ENCODE measurements at places on chromosomes 6 and 20.
A peak's percentile ranks its signal among the peaks of the same experiment; 100 is the strongest.

DNA sequence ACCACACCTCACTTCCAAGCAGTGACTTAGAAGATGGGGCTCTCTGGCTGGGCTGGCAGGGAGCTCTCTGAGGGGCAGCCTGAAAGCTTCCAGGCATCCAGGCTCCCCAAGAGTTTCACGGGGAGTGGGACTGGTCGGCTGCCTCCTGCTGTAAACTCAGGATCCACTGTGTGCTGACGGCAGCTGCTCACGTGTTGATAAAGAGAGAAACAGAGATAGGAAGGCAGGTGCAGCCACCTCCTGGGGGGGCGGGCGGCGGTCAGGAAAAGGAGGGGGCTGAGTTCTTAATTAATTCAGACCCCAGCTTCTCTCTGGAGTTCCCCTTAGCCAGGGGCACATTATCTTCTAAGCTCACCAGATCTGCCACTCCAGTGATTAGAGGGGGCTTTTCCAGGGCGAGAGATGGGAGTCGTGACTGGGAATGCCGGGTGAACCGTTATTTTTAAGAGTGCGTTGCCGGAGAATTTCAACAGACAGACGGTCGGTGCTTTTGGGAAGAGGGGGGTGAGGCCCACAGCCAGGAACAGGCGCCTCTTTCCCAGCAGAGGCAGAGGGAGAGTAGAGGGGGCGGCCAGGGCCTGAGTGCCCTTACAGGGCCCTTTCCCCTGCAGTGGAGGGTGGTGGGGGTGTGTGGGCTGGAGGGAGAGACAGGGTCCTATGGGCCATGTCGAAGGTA is 70.9 kb downstream of the CD40 start:
- DNase-seq = no peak

GRCh38 chr6:15551262-15551661 is 111.6 kb downstream of the DTNBP1 start:
- no peak for DNase-seq

DNA sequence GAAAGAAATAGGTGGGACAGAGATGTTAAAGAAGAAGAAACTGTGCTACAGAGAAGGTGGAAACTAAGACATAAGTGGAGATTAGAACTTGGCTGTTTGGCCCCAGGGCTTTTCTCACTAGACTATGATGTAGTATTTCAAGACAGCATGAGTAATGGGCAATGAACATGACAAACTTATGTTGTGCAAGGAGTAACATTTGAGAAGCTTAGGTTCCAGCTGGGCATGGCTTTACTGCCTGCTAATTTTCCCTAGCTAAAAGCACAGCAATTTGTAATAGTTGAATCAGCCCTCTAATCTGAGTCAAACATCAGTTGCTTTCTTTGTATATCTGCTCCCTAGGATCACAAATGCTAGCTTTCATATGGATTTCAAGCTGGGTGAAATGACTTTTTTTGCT is 294.3 kb upstream of the BMP2 start:
- DNase-seq = peak; percentile 58

DNA sequence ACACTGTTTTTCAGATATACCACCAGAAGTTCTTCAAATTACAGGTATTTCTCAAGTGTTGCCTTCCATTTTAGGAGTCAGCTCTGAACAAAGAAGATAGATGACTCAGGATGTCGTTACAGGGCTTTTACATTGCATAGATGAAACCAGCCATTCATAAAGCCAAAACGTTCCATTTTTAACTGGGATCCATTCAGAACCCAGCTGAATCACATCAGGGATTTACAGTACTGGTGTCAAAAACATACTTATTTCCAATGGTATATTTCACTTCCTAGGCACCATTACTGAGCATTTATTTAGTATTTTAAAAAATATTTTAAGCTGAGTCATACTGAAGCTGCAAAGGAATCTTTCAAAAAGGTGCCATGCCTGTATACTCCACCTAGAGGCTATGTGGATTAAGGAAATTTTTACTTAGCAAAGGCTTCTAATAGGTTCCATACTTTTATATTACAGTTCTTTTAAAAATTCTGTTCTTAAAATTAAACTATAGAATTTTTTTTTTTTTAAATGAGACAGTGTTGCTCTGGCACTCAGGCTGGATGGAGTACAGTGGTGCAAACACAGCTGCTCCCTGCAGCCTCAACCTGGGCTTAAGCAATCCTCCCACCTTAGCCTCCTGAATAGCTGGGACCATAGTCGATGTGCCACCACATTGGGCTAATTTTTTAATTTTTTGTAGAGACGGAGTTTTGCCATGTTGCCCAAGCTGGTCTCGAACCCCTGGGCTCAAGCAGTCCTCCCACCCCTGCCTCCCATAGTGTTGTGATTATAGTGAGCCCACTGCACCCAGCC is 2.6 kb downstream of the ASF1A start:
- peak; percentile 80 for DNase-seq

DNA sequence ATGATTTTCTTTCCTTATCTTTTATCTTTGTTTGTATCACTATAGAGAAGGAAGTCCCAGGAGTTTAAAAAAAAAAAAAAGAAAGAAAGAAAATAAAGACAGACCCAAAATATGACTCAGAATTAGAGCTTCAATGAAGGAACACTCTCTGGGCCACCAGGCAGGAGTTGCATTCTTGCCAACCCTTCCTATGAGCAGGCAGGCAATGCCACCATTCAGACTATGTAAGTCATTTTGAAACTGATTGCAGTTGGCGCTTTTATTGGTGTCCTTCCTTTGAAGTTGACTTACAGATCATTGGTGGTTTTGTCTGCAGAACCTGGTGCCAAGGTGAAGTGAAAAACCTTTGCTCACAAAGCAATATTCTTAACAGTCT is 50.3 kb downstream of the MYB start:
- no peak for DNase-seq

DNA sequence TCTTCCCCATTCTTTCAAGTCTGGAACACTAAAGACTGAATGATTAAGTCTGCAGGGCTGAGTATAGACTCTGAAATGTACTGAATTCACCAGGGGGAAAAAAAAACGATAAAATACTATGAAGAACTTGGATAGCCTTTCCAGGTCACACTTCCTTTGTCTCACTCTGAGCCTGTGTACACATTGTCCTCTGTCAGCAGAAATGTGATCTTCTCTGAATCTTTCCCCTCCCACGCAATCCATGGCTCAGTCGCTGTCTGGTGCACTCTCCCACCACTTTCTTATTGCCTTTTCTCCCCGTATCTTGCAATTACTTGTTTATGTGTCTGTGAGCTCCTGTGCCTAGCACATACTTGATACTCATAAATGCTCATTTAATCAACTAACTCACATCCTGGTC is 212.6 kb upstream of the RSPO3 start:
- DNase-seq = peak; percentile 47

GRCh38 chr6:125193208-125193607 is 39.6 kb downstream of the TPD52L1 start:
- DNase-seq = no peak

DNA sequence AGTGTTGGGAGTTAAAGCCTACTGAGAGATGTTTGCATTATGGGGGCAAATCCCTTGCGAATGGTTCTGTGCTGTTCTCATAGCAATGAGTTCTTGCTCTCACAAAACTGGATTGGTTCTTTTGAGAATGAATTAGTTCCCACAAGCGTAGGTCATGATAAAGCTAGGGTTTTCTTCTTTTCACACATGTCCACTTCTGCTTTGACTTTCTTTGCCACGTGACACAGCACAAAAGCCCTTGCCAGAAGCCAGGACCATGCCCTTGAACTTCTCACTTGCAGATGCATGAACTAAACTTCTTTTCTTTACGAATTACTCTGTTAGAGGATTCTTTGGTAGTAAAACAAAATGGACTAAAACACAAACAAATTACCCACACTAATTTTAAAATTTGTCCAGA is 922.8 kb downstream of the EPHA7 start:
- no peak for DNase-seq

- no peak for DNase-seq
These were observed 28.7 kb upstream of the BEND3 start for GRCh38 chr6:107144014-107144413.

DNA sequence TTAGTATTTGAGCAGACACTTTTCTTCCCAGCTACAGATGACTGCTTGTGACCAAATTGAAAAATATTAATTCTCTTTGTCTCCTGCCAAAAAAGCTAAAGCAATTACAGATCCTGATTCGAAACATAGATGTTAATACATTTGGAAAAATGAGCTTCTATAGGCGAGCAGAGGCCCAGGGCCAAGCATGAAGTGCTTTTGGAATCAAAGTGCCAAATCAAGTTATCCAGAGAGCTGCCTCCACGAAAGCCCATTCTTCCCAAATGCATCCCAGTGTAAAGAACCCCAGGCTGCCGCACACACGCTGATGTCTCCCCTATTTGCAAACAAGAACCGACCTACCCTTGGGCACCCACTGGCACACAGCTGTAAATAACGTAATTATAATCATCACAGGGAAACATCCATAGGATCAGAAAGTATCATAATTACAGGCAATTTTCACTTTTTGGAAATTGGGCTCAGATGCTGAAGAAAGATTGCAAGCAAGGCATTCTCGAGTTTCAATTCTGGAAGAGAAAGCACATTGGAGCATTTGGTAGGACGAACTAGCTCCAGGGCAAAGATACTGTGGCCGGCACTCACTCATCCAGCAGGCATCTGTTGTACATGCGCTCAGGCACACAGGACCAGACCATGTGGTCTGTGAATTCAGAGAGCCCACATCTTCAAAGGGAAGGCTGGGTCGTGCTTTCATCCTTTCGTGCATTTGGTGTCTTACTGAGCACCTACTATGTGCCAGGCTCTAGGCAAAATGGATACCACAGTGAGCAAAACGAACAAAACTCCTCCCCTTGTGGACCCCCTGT is 45.9 kb downstream of the BMP7 start:
- no peak for DNase-seq

DNA sequence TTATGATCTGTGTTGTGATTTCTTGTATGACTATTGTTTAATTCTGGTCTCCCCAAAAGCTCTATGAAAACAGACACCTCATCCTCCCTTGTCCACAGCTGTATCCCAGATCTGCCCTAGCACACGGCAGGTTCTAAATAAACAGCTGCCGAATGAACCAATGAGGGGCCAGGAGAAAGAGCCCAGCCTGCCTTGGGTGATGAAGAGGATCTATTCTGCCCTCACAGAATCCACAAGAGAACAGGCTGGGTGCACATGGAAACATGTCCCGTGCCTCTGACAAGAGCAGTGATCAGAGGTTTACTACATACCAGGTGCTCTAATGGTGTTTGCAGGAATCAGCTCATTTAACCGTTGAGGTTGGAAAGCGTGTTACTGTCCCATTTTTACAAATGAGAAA is 15.6 kb upstream of the TLDC2 start:
- no peak for DNase-seq

GRCh38 chr20:35302421-35303335 is 10.5 kb upstream of the FAM83C start:
- DNase-seq = peak; percentile 40

DNA sequence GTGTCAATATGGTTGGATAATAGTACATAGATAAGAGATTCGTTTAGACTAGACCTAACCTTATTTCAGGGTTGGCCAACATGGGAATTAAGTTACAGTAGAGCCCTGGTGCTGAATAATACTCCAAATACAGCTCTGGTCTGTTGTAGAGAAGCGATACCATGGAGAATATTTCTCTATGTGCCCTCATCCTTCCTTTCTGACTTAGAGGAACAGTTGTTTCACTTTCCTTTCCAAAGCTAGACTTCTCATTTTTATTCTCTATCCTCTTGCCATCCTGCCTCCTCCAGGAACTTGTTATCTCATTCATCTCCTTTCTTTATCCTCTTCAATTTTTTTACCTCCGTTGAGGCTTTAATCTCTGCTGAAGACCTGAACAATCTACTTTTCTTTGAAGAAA is 68.9 kb downstream of the EDN1 start:
- no peak for DNase-seq

DNA sequence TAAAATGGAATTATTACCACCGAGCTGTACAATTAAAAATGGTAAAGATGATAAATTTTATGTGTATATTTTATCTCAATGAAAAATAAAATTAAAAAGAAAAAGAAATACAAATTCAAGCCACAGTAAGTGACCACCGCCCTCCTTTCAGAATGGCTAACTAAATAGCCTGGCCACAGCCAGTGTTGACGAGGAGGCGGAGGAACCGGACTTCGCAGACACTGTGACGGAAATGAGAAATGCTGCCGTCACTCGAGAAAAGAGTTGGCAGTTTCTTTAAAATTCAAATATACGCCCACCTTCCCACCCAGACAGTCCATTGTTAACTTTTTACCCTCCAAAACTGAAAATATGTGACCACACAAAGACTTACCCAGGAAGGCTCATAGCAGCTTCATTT is 50.0 kb downstream of the FOXF2 start:
- DNase-seq = no peak

GRCh38 chr6:144637541-144637940 is 352.4 kb downstream of the UTRN start:
- DNase-seq = no peak

DNA sequence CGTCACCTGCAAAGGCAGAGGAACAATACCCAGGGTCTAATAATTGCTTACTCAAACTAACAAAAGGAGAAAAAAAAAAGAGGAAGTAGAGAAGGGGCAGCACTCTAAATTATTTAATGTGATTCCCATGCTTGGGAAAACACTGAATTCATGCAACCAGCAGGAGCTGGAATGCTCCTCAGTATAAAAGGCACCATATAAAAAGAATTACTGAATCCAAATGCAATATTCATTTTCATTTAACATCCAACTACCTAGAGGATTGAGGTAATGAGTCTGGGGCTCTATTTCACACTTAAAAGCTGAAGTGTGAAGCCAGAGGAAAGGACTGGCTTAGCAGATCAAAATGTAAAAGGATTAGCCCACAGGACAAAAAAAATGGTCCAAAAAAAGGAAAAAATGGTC is 8.7 kb downstream of the B4GALT5 start:
- no peak for DNase-seq

Data from choroid plexus epithelial cell (primary cell).